ENCODE measurements at places on chromosomes 5 and 9.

DNA sequence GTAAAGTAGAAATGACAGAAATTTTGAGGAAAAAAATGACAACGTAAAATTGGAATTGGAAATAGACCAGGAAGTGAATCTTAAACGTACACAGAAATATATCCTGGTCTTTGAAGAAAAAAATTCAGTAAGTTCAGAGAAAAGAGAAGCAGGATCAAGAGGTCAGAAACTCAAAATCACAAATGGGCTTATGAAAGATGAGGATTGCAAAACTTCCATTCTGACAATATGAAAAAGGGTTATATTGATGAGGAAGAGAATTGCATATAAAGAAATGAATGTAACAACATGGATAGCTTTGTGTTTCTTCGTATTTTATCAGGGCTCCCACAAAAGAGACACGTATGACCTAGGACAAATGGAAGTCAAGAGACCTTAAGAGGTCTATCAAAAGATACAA lies 58.1 kb downstream of the OXCT1 start:
- DNase-seq, result no peak

- no peak for DNase-seq
Observed at GRCh38 chr5:6370580-6370979, 7.8 kb downstream of the MED10 start.

- DNase-seq, result no peak
Observed at GRCh38 chr9:37801287-37801850, 772 bp downstream of the DCAF10 start.

- DNase-seq, result no peak
Observed at GRCh38 chr9:134408939-134409737, 82.9 kb downstream of the RXRA start.

DNA sequence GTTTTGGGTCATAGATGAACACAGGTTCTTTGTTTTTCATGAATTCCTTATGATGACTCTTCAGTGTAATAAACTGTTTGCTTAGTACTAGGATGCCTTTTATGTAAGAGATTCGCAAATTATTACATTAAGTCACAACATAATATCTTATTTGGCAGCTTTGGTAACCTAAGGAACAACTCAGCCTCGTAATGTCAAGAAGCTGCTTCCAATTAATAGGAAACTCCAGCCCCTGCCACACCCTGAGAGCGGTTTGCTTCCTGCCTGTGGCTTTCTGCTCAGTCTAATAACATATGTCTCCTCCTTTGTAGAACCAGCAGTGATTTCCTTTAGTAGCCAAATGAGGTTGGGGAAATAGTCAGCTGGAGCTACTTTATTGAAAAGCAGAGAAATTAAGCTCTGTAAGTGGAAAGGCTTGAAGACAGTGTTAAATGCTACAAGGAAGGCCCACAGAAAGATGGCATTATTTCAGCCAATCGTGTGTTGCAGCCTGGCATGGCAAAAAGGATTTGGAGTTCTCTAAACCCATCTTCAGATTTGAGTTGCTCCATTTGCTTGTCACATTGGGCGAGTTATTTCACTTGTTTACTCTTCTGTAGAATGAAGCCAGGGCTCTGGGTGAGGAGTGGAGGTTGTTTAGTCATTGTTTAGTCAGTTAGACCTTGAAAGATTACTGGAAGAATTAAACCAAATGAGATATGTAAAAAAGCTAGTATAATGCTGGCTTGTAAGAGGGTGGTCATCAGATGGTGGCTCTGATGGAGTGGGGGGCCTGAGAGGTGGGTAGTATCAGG lies 54.1 kb downstream of the MTAP start:
- DNase-seq, result no peak

GRCh38 chr5:141783005-141783946 lies 94.9 kb downstream of the PCDH1 start:
- DNase-seq, result no peak

- no peak for DNase-seq
Observed at GRCh38 chr5:139577689-139578290, 16.7 kb downstream of the UBE2D2 start.

GRCh38 chr5:72784129-72784528 lies 32.3 kb upstream of the TNPO1 start:
- DNase-seq, result no peak

GRCh38 chr9:129945314-129945713 lies 97.7 kb downstream of the FNBP1 start:
- DNase-seq, result no peak

GRCh38 chr5:113068559-113068958 lies 92.0 kb downstream of the DCP2 start:
- no peak for DNase-seq

GRCh38 chr5:159412284-159413046 lies 82.2 kb upstream of the IL12B start:
- no peak for DNase-seq

- DNase-seq, result no peak
Observed at GRCh38 chr9:104700306-104700705, 6.0 kb downstream of the OR13D1 start.

GRCh38 chr5:178535299-178536175 lies 54.7 kb downstream of the COL23A1 start:
- DNase-seq, result no peak

- peak; percentile 34 for DNase-seq
Observed at GRCh38 chr9:93183663-93184431, at the start of gene WNK2. WNK2 (plus strand) TSS chr9:93184139; CDS start chr9:93184930, 791 bp downstream.

- DNase-seq, result no peak
Observed at GRCh38 chr5:86864051-86864450, 246.3 kb downstream of the COX7C start.

DNA sequence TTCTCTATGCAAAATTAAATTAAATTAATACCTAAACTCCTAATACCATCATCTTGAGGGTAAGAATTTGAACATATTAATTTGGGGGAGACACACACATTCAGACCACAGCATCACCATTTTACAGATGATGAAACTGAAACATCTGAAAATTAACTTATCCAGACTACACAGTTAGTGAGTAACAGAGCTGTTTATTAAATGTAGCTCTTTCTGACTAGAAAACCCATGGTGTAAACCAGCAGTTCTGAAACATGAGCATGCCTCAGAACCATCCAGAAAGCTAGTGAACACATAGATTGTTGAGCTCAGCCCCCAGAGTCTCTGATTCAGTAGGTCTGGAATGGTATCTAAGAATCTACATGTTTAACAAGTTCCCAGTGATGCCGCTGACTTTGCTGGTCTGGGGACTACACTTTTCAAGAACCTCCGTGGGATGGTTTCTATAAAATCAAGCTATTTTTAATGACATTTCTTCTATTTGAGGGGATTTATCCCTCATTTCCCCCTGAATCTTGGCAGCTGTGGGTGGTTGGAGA lies 113.5 kb downstream of the RORB start:
- DNase-seq, result no peak

DNA sequence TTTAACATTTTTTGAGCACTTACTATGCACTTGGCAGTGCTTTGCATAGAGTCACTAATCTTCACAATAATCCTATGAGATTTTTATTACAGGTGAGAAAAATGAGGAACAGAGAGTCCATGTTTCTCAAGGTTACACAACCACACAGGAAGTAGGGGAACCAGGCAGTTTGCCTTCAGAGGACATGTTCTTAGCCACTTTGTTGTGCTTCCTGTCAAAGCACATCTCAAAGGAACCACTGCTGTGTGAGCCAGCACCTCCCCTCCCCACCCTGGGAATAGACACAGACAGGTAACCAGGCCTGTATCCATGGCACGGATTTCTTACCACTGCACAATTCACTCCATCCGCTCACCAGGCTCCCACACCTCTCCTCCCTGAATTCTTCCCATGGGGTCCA lies 6.3 kb upstream of the DNAJB5 start:
- DNase-seq, result no peak

DNA sequence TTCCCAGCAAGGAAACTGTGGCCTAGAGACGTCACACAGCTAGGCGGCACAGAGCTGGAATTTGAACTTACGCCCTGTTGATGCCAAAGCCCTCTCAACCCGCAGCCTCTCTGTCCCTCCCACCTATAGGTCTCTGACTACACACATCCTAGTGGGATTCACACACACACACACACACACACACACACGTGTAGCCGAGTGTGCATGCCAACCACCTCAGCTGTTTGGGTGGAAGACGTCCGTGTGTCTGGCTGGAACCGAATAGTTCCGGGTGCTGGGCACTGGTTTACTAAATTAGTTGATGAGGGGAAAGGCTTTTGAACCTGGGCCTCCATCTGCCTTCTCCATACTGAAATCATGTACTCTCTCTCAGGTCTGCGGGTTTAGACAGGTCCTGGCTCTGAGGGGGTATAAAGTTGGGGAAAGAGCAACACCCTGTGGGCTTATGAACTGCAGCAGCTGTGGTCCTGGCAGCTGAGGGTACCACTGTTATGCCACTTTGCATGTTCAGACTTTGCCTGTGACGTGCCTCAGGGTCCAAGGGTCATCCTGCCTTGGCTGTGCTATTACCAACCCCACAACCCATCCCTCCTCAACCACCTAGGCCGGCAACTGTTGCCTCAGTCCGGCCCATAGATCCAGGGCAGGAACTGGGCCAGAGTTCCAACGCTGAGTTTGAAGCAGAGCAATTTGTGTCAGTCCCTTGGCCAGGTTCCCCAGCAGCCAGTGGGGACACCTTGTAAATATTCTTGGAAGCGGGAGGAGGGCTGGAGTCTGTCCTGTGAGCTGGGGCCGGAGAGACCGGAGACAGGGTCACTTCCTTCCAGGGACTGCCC lies 50.5 kb downstream of the PSD2 start:
- no peak for DNase-seq

DNA sequence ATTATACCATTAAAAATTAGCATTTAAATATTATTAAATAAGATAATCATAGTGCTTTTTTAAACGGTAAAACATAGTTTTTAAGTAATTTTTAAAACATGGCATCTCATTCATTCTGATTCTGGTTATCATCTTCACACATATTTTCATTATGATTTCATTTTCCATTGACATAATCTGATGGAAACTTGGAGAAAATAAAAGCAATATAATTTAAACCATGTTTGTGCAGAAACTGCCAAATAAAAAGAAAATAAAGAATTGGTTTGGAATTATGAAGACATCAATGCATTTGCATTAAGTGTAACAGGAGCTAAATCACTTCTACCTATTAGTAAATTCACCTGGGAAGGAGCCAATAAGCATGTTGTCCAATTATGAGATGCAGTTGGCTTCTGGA lies 490.1 kb upstream of the CD180 start:
- no peak for DNase-seq

- no peak for DNase-seq
Observed at GRCh38 chr5:139985733-139986132, 57.4 kb downstream of the NRG2 start.

DNA sequence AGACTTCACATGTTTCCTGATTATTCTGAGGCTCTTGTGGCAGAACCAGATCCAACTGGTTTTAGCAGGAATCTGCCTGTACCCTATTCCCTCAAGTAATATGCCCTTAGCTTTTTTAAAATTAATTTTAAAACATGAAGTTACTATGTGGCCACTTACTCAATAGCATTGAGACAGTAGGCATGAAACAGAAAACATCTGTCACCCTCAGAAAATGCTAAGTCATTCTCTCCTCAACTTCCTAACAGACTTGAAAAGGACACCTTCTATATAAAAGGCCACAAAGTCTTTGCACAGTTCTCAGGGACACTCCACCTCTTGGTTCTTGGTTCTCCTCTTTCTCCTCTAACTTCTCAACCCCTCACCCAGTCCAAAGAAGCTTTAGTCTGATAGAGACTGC lies 277.8 kb downstream of the RAB3C start:
- DNase-seq, result no peak

GRCh38 chr5:142881076-142881783 lies 111.1 kb downstream of the ARHGAP26 start:
- no peak for DNase-seq

GRCh38 chr5:166004006-166004405 lies 2287.4 kb upstream of the WWC1 start:
- no peak for DNase-seq

DNA sequence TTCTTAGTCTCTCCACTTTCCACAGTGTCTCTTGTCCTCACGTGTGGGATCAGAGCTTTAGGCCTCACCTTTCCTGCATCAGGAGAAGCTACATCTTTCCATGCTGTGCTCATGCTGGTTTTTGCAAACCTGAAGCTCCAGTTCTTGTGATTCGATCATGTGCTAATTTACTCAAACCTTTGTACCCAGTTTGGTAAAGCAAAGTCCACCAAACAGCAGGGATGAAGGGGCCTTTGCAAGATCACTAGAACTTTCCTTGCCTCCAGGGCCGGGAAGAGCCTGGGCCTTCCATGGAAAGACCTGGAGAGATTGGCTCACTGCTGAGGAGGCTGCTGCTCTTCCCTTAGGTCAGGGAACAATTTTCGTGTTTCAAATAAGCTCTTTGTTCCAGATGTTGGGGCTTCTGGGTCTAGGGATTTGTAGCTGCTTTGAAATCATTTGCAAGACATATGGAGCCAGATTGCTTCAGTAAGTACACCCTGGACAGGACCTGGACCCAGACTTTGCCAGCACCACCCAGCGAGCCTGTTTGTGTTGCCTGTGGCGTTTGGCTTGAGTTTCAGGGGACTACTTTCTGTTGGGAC lies 18.7 kb upstream of the SPATA31E1 start:
- no peak for DNase-seq

- DNase-seq, result no peak
Observed at GRCh38 chr5:115306011-115306536, 9.6 kb upstream of the CCDC112 start.

- no peak for DNase-seq
Observed at GRCh38 chr5:132460846-132461568, 29.6 kb downstream of the IRF1 start.

GRCh38 chr5:73693573-73694061 lies 67.6 kb downstream of the ARHGEF28 start:
- DNase-seq, result no peak

GRCh38 chr5:21810737-21811316 lies 1042.3 kb downstream of the CDH12 start:
- DNase-seq, result no peak

DNA sequence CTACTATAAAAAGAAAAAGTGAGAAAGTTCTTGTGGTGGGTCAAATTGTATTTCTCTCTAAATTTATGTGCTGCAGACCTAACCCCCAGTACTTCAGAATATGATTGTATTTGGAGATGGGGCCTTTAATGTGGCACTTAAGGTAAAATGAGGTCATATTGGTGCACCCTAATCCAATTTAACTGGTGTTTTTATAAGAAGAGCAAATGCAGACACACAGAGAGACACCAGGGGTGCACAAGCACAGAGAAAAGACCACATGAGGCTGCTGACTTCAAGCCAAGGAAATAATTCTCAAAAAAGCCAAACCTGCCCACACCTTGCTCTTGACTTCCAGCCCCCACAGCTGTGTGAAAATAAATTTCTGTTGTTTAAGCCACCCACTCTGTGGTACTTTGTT lies 80.2 kb upstream of the HTR4 start:
- DNase-seq, result no peak

DNA sequence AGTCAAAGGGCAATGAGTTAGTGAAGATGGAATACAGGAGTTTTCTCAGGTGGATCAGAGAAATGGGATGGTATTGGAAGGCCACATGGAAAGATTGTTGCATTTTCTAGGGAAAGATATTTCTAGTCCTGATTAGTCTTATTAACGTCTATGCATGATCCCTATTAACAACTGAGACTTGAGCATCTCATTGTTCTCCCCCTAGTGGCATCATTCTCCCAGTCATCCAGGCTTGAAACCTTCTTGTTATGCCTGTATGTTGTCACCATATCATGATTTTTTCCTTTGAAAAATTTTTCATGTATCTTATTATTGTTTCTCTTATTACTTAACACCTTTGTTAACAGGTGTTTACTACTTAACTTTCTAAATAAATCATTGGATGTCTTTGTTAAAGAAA lies 34.4 kb downstream of the KIF2A start:
- no peak for DNase-seq

- DNase-seq, result no peak
Observed at GRCh38 chr5:72234265-72234700, 85.8 kb downstream of the MRPS27 start.

All from NCI-H2107 (cell line).